ENCODE measurements at places on chromosomes 7 and 10. TPM values are rescaled to one million over a fixed set of nuclear protein-coding genes. Genes with fewer than 3 reads are reported as not detected.

- DNase-seq, result no peak
Observed at GRCh38 chr7:138768241-138768640, 29.6 kb upstream of the TMEM213 start.

The HOXA5 gene
- polyA plus RNA-seq, result 76.0 TPM

- no peak for DNase-seq
Observed at GRCh38 chr7:19375976-19376375, 230.8 kb upstream of the FERD3L start.

The ZNF467 gene
- 27.8 TPM for polyA plus RNA-seq

The GNAT3 gene
- not detected for polyA plus RNA-seq

DNA sequence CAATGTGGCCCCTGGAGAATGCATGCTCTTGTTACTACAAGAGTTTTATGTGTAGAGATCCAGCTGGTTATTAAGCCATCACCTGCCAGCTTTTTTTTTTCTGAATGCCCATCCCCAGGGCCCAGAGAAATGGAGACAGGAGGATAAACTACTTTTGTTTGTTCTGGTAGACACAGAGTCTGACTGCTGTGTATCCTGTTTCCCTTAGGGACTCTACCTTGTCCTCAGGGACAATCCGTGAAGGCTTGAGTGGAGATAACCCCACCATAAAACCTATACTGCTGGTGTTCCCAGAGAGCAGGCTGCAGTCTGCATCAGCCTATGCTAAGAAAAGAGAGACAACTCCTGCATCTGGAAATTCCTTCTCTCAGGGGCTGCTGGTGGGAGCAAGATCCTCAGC, at the start of gene OR2A5:
Gene OR2A5 (plus strand): TSS at position 301 of the 400 bp plus-strand sequence. CDS start 1,454 bp downstream, outside the sequence.
- DNase-seq, result no peak

DNA sequence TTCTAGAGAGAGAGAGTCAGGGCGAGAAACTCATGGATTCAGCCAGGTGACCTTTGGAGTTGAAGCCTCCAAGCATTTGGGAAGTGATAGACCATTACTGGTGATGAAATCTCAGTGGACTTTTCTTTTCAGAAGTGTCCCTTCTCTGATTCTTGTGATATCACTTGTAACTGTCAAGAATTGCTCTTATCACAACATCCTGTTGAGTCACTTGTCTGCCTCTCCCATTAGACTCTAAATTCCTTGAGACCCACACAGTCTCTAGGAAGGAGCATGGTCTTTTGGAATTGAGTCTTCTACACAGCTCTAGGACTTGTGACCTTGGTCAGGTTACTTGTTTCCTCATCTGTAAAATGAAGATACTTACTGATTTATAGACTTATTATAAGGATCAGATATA, 81.0 kb downstream of the CFAP58 start:
- no peak for DNase-seq

- peak; percentile 71 for DNase-seq
Observed at GRCh38 chr10:95363303-95363912, 72.6 kb upstream of the PDLIM1 start.

DNA sequence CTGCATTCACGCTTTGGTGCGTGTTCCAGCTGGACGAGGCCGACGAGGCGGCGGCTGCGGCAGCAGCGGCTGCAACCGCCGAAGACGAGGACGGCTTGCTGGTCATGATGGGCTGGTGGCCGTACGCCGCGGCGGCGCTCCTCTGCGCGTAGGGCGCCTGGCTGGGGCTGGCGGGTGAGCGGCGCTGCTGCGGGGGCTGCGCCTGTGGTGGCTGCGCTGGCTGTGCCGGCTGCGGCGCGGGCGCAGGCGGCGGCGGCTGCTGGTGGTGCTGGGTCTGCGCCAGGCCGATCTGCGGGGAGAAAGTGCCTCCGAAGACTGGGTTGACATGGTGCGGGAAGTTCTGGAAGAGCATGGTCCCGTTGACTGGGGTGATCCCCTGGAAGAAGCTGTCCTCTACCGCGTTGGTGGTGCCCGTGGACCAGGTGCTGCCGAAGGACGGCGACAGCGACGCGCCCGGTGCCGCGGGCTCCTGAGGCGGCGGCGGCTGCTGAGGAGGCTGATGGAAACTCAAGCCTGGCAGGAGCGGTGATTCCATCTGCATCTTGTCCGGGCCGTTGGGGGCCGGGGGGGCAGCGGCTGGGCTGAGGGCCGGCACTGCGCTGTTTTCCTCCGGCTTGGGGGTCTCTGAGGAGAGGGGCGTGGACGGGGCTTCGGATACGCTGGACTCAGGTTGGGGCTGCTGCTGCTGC, 51.1 kb downstream of the CPEB3 start:
- peak; percentile 43 for DNase-seq

The TAS2R5 gene
- polyA plus RNA-seq, result 8.2 TPM

GRCh38 chr7:44981035-44981706, 2.4 kb upstream of the MYO1G start:
- no peak for DNase-seq

The GJC3 gene
- polyA plus RNA-seq, result 0.73 TPM

DNA sequence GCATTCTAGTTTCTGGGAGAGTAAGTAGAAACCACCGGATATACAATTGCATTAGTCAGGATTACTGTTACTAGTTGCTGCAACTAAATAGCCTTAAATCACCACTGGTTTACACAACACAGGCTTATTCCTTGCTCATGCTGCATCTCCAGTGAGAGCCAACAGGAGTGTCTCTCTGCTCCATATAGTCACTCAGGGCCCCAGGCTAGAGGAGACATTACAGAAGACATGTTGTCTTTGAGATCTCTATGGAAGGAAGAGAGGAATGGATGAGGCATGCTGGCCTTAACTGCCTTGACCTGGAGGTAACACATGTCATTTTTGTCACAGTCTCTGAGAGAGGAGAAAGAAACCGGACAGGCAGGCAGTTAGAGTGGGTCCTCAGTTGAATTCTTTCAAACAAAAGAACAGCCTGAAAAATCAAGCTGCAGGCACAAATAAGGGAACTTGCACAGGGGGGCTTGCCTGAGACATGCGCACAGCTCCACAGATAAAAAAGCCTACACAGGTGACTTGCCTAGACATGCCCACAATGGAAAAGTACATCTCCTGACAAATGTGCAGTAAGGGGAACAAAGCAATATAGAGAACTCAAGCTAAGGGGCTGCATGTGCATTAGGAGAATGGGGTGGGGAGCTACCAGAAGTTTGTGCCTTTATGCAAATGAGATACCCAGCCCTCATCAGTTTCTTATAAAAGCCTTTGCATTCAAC, 348.0 kb downstream of the TYW1 start:
- DNase-seq, result no peak

The ANKRD1 gene
- polyA plus RNA-seq, result 0.86 TPM

The PPP1R17 gene
- polyA plus RNA-seq, result not detected

DNA sequence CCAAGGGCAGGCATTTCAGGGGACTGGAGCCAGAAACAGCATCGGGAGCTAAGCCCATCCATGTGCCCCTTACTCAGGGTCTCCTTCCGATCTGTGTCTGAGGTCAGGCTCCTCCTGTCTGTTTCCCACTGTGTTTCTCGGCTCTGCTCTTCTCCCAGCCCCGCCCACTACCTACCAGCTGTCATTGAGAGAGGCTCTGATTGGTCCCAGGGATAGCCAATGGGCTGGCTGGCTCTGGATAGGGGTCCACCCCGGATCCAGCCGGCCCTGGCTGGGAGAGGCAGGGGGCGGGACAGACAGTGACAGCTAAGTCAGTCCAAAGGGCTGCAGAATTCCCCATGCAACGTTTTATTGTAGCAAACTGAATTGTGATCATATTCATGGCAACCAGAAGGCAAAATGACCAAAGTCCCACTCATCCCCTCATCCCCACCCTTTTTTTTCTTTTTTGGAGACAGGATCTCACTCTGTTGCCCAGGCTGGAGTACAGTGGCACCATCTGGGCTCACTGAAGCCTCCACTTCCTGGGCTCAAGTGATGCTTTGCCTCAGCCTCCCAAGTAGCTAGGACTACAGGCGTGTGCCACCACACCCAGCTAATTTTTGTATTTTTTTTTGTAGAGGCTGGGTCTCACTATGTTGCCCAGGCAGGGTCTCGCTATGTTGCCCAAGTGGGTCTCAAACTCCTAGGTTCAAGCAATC, 76.3 kb downstream of the CLIP2 start:
- no peak for DNase-seq

- no peak for DNase-seq
Observed at GRCh38 chr10:51394039-51394438, 305.4 kb downstream of the CSTF2T start.

DNA sequence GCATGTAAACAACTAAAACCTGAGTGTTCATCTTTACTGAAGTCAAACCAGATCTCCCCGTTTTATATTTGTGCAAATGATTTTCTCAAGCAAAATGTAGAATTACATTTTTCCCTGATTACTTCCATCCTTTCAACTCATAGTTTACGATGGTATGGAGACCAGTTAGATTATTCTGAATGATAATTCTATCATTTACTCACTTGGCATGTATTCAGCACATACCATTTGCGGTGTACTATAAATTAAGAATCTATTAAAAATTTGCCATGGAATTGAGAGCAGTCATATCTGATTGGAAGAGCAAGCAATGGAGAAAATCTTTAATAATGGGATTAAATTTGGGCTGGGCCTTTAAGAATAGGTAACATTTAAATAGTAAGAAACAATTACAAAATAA, 22.4 kb downstream of the DNAJC1 start:
- no peak for DNase-seq

GRCh38 chr7:152663931-152664330, 12.0 kb downstream of the XRCC2 start:
- no peak for DNase-seq
